Right atrium auricular region (tissue), 2 donors: ENCODE measurements at places on chromosomes 12 and 14. TPM values are rescaled to one million over a fixed set of nuclear protein-coding genes. Genes with fewer than 3 reads are reported as not detected.
A peak's percentile ranks its signal among the peaks of the same experiment; 100 is the strongest.

Gene TAS2R7
- total RNA-seq = not detected

Gene UBE3B
- total RNA-seq = 41.7 TPM

Gene NEDD8
- total RNA-seq = 184 TPM

Gene KRT83
- total RNA-seq = not detected

Gene CARMIL3
- total RNA-seq = not detected

Gene RIMKLB
- total RNA-seq = 10.7 TPM

Gene RDH11
- total RNA-seq = 24.0 TPM

Gene FAM186B
- 0.28 TPM for total RNA-seq

DNA sequence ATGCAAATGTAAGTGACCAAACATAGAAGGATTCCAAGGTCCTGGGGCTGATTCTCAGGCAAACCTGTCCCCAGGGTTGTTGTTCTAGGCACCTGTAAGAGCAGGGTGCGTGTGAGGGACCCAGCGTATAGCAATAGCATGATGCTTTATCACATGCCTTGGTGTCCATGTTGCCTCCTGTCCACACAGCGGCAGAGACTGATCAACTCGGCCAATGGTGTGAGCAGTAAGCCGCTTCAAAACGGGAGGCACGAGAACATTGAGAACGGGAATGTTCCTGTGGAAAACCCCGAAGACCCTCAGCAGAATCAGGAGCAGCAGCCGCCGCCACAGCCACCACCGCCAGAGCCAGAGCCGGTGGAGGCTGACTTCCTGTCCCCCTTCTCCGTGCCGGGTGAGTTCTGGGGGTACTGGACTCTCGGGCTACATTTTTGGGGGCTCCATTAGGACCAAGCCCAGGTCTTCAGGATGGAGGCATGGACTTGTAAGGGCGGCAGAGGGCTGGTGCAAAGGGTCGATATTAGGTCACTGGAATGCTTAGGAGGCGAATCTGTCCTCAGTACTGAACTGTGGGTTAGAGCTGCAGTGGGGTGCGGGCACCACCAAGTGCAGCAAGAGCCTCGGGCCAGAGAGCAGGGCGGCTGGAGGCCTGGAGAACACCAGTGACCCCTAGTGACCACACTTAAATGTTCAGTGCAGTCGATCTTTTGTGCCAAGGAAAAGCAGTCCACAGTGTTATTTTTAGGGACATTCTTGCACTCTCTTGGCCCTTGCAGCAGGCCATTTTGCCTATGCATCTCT is 57.2 kb upstream of the RIN3 start:
- DNase-seq = peak; percentile 61

GRCh38 chr14:96368534-96368933 is 5.2 kb downstream of the GSKIP start:
- no peak for DNase-seq

DNA sequence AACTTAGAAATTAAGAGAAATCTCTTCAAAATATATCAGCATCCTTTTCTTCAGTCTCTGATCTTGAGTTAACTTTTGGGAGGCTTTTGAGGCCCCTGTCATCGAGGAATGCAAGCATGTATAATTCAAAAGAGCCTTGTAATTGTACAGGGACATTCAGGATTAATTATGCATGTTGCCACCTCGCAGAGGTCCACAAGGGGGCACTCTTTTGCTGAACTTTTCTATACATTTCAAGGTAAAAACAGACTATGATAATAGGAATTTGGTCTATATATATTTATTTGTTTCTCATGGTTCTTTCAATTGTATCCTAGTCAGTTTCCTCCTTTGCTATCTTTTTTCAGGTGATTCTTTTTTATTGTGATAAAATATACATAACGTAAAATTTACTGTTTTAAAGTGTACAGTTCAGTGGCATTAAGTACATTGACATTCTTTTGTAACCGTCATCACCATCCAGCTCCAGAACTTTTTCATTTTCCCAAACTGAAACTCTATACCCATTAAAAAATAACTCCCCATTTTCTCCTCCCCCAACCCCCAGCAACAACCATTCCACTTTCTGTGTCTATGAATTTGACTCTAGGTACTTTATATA is 47.0 kb upstream of the SLC2A13 start:
- peak; percentile 69 for DNase-seq

GRCh38 chr14:97851428-97851995 is 1054.3 kb downstream of the VRK1 start:
- DNase-seq = no peak

DNA sequence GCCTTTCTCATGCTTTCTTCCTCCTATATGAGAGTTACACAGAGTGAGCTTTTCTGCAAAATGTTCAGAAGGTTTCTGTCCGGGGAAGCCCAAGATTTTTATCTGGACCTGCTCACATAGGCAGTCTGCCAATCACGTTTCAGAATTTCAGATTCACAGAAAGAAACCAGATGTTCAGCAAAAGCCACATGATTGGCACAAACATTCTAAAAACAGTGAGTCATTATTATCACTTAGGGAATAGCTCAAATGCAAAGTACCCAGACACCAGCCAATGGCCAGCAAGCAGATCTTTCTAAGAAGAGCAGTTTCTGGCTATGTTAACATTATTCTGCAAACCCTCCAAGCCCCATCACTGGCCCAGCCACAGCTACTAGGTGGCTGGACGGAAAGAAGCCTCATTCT is 1558.5 kb upstream of the TMEM132C start:
- no peak for DNase-seq

DNA sequence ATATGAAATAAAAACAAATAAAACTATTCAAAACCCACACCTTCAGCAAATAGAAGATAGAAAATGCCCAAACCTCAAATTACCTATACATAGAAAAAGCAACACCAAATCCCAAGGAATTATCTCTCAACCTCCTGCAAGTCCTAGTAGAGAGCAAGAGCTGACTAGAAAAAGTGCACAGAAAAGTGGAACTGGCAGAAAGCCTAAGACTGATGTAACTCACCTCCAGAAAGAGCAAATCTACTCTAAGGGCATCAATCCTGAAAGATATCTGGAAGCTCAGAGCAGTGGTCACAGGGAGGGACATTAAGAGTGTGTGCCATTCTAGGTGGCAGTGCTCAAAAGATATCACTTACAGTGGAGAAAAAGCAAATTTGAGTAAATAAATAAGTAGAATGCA is 62.1 kb upstream of the PLEKHG7 start:
- no peak for DNase-seq

DNA sequence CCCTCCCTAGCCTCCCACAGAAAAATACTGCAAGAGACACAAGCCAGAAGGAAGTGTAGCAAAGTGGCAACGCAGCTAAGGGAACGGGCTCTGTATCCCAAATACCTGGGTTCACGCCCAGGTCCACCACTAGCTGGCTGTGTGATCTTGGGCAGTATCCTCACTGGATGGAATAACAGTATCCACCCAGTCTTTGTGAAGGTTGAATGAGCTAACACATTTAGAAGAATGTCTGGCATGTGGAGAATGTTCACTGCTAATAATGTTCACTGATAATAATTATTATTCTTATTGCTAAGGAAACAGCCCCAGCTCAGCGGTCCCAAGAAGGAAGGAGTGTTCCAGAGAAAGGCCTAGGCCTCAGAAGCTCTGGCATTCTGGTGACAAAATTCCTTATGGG is 70.9 kb downstream of the VWF start:
- DNase-seq = no peak

- DNase-seq = no peak
Measured at GRCh38 chr14:30872602-30873001, 1.8 kb upstream of the COCH start.

- peak; percentile 52 for DNase-seq
Measured at GRCh38 chr14:23323838-23324454, 2.7 kb downstream of the PABPN1 start.

DNA sequence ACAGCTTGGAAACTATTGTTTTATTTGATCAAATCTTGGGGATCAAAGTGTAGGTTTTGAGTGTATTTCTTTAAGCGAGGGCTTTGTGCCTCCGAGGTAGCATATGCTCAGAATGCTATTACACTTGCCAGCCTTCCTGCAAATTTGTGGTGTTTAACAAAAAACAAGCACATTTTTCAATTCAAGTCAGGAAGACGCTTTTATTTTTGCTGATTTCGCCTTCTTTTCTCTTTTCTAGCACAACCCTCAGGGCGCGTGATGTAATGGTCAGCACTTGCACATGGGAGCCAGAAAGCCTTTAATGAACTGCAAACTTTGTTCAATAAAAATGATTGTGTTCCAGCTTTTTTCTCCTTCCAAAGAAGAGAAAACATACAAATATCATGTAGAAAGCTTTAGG is 466.5 kb downstream of the PRKD1 start:
- no peak for DNase-seq

DNA sequence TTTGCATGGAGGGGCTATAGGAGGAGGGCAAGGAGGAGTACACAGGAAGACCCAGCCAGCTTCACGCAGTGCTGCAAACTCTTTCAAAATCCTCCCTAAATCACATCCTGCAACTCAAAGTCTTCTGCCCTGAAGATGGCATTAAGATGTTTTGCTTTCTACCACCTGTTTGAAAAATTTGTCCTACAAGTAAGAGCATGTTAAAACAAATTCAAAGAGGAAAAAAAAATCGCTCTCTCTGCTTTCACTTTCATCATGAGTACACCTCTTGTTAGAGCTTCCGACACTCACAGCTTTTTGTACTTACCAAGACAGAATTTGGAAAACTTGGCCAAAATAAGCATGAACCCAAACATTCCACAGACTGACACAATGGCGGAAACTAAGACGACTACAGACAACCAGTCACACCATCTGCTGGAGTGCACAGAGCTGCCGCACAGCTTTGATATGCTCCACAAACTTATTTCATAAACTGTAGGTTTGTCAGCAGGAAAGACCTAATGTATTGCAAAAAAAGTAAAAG is 21.3 kb downstream of the GCH1 start:
- DNase-seq = no peak

- DNase-seq = no peak
Measured at GRCh38 chr12:12486661-12487240, 75.9 kb downstream of the DUSP16 start.

- no peak for DNase-seq
Measured at GRCh38 chr12:53292426-53292825, 2.9 kb upstream of the PFDN5 start.

GRCh38 chr14:77457115-77457521 is 283 bp downstream of the VIPAS39 start:
- DNase-seq = no peak

DNA sequence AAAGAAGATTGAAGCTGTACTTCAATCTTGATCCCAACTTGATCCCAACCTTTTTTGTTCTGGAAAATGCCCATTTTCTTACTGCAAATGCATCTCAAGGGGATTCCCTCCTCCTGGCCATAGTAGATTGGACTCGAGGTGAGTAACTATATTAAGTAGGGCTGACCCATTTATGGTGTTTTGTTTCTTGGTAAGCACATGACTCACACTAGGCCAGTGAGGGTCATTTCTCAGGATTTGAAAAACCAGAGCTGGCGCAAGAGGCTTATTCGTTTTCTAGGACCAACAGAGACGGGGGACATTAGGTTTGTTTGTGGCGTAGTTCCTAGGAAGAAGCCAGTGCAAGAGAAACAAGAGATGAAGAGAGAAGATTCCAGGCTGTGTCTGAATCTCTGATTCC is 51.4 kb downstream of the MRPL42 start:
- no peak for DNase-seq

DNA sequence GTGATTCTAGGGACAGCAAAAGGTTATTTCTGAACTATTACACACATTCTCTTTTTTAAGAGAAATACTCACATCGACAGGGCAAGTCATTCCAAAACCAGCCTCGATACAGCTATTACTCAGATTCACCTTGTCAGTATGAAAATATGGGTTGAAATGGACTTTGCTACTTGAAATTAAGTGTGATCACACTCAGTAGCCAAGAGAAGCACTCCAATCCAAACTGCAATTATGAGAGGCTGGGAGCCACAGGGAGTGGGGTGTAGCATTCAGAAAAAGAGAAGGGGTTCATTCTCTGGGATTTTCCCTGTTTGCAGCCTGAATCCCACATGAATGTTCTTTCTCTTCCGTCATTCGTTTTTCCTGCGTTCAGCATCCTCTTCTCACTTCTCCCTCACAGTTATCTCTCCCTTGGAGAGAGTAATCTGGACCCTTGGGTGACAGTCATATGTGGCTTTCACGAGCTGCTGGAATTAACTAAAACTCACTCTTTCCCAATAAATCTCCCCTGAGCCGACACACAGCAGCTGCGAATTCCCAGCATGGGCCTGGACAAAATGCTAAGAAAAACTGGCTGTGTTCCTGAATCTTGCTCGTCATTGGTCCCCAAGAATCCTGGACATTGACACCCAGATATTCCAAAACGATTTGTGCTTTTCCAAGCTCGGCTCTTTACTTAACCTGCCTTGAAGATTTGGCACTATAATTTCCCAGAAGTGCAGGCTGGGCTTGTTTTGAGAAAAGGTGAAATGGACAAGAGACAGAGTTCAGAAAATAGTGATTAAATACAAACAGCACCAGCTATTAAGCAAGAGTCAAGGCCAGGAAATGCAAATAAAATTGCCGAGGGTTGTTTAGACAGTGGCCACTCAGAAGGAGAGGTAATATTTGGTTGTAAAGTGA is 199.5 kb upstream of the PLEKHG7 start:
- no peak for DNase-seq

DNA sequence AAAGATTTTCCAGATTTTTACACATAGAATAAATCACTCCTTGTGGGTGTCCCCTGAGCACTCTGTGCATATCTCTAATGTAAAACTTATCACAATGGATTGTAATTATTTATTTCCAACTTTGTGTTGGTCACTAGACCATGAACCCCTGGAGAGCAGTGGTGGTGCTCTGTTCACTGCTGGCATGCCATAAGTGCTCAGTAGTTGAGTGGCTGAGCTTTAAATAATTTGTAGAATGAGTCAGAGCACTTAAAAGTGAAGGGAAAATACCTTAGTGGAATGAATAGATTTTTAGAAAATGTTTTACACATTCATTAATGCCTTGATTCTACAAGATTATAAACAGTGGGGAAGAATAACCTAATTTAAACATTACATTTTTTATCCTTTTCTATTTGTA is 6.3 kb downstream of the MGAT4C start:
- DNase-seq = no peak

GRCh38 chr12:71838676-71839075 is 883 bp upstream of the TBC1D15 start:
- DNase-seq = no peak

DNA sequence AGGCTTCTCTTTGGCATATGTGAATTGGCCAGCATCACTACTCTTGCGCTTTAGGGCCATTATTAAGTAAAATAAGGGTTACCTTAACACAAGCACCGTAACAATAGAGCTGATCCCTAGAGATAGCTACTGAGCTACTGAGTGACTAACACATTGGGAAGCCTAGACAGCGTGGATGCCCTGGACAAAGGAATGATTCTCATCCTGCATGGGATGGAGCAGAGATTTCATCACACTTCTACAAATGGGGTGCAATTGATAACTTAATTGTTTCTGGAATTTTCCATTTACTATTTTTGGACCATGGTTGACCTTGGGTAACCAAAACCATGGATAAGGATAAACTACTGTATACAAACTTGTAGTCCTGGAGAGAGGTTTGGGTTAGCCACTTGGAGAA is 57.1 kb downstream of the FBXO34 start:
- no peak for DNase-seq

DNA sequence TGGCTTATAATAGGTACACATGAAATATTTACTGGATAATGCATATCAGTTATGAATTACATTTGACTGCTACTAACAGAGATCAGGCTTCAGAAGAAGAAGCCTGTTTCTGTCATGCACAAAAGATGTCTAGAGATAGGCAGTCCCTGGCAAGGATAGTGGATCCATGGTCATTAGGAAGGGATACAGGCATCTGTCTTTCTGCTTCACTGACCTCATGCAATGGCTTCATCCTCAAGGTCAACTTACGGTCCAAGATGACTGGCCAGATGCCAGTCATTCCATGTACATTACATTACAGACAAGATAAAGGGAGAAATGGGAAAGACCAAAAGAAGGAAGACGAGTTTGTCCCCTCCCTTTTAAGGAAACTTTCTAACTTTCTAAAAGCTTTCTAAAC is 94.0 kb downstream of the NUAK1 start:
- DNase-seq = no peak
